CD4-positive, alpha-beta T cell treated with Interleukin-17A for 4 hours (primary cell): ENCODE measurements at places on chromosomes 3 and 15.

DNA sequence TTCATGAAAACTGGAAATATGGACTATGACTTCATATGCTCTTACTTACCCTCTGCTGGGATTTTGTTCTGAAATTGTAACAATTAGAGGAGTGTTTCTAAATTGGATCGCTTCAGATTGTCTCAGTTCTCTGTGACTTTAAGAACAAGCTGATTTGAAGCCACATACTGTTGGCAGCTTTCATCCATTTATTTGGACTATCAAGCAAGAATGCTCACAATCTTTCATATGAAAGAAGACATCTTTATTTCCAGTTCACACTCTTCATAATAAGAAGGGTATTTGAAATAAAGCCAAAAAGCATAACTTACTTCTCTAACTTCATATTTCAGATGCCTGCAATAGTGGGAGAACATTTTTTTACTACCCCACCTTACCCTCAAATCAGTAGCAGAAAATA is 491.6 kb upstream of the TPRG1 start:
- no peak for DNase-seq

DNA sequence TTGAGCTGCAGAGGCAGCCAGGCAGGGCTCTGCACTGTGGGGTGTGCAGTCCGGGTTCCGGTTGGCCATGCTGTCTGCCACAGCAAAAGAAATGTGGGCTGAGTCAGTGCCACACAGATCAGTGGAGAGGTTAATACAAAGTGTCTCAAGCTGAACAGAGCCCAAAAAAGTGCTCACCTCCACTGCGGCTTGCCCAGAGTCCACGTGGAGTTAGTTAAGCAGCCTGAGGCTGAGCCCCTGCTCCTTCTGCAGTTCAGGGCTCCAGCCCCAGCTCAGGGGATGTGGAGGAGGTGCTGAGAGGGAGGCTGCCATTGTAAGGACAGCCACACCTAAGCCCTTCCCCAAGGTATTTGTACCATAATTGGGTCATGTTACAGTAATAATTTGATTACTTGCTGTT is 85.3 kb downstream of the LRRK1 start:
- no peak for DNase-seq

DNA sequence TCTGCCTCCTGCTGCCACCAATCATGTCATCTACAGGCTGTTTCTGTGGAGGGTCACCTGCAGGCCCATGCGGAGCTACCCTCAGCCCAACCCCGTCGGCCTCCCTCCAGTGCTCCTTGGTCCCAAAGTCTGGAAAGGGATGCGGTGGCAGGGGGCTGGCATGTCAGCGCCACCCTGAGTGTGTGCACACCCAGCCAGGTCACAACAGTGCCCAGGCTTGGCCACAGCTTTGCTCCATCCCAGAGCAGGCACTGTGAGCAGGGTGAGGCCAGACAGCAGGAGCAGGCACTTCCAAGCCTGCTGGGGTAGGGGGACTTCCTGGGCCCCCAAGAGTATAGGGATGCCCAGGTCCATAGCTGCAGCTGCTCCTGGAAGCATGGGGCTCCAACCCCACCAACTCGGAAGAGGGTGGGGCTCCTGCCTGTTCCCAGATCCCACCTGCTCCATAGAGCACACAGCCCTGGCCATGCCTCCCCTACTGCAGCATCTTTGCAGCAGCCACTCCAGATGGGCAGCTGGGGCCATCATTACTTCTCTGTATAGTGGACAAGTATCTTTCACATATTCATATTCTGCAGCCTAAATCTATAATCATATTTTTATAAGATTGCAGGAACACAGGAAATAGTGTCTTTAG is 109.3 kb downstream of the CBLB start:
- DNase-seq, result no peak

DNA sequence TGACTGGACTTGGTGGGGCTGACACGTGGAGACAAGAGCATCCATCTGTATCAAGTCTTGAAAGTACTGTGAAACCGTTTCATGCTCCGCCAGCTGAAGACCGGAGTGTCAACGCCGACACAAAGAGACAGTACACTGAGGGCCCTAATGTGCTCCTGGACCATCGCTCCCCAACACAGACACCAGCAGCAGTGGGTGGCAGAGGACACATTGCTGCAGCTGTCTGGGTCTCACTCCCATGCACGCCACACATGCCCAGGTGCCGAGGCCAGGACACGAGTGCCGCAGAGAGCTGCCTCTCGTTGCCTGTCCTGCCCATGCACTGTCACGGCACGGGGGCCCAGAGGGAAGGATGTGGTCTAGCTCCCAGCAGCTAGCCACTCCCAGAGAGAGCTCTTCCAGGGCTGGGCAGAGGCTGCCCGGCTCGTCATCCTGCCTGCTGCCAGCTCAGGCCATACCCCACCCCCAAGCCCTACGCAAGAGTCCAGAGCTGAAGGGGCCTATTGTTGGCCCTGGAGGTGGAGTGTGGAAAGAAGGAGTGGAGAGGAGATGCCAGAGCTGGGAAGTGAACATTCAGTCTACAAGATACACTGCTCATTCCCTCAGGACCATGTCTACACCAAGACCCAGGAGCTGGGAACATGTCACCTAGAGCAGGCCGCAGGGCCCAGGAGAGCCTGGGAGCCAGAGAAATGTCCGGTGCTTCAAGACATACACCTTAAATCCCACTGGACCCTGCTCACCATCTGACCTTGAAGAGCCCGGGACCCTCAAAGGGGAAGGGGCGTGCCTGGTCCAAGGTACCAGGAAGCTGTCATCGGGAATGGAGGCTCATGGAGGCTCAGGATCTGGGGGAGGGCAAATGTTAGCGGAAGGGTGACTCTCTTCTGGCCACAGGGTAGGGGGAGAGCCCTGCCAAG is 7.7 kb downstream of the TNK2 start:
- DNase-seq, result peak; percentile 64

GRCh38 chr3:170482199-170482598 is 63.5 kb downstream of the CLDN11 start:
- no peak for DNase-seq

- DNase-seq, result no peak
Observed at GRCh38 chr3:15116032-15116669, 17.2 kb upstream of the RBSN start.

DNA sequence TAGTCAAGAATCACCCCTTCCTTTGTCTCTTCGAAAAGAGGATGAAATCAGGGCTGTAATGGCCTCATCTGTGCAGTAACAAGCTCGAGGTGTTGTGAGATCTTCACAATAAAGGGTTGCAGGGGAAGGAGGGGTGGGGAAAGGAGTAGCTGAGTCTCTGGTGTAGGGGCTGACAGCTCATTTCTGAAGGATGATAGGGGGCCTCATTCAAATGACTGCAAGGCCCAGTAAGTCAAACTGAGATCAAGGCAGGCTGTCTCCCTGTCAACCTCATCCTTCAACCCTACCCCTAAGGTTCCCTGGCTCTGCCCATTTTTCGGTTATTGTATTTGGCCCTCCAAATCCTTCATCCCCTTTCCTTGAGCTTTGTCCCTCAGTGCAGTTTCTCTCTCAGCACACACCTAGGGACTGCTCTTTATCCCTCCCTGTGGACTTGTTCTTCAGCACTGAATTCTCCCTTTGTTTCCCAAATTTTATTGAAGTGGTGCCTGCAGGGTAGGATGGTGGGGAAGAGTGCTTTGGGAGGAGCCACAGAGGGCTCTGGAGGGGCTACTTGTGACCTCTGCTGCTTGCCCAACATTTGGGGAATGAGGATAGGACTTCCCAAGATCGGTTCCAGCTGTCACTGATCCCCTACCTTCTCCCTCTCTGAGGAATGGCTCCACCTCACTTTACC is 38.1 kb downstream of the ZNF589 start:
- DNase-seq, result no peak

- no peak for DNase-seq
Observed at GRCh38 chr3:78101384-78101783, 1061.5 kb downstream of the ROBO2 start.

DNA sequence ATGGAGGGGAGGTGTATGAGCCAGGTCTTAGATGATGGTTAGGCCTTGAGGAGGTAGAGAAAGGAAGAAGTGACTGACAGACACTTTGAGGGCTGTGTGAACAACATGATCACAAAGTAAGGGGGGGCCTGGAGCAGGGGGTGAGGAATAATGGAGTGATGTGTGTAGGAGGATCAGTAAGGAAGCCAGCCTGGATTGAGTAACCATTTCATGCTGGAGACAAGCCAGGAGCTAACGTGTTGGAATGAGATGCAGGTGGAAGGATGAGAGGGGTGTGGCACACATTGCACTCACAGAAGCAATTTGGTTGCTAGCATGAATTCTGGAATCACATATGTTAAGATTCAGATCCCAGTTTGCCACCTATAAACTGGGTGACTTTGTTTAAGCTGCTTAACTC is 65.5 kb downstream of the BBX start:
- DNase-seq, result no peak

DNA sequence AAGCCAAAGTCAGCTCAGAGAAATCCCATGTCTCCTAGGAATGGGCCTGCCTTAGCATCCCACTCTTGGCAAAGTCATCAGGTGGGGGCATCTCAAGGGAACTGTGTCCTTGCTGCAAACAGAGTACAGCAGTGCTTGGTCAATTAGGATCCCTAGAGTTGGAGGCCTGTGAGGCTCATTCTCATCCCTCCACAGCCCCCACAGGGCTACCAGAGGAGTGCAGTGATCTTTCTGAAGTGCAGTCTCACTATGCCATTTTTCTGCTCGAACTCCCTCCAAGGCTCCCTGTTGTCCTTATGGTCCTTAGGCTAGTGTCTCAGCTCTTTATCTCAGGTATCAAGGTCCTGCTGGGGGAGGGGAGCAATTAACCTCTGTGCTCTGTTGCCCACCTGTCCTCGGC is 31.1 kb downstream of the TMEM40 start:
- DNase-seq, result no peak

DNA sequence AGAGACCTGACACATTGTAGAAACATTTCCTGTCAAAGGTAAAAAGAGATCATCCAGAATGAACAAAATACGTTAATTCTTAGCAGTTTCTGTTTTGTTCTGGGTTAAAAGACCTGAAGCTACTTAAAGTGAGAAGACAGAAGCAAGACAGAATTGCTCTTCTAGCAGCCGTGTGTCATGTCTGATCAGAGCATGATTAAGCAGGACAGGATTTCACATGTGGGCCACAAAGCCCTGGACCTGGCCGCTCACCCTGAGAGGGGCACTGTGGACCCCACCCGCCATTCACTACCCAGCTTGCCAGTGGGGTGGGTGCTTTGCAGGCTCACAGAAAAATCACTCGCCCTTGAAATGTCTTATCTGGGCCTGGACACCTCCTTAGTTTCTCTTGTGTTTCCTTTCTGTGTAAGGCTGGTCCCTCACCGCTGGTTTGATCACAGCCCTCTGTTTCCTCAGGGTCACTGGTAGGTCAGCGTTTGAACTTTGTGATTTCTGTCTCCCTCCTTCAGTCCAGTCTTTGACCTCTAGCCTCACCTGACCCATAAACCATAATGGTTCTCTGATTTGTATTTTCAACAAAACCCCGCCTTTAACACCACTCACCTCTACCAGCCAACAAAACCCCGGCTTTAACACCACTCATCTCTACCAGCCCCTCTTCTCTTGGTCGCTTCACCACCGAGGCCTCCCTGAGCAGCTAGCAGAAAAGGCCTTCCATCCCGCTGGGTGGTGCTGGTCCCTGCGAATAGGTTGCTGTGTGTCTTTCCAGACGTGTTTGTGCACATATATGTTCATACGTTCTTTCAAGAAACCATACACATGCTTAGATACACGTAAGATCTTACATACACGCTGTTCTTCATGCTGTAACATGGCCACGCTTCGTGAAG is 185.0 kb downstream of the OR4M2 start:
- peak; percentile 18 for DNase-seq

GRCh38 chr3:24494618-24495325 is at the start of gene THRB:
THRB (minus strand) TSS chr3:24494850.
- DNase-seq, result no peak

- no peak for DNase-seq
Observed at GRCh38 chr3:18778094-18778493, 353.0 kb upstream of the SATB1 start.

DNA sequence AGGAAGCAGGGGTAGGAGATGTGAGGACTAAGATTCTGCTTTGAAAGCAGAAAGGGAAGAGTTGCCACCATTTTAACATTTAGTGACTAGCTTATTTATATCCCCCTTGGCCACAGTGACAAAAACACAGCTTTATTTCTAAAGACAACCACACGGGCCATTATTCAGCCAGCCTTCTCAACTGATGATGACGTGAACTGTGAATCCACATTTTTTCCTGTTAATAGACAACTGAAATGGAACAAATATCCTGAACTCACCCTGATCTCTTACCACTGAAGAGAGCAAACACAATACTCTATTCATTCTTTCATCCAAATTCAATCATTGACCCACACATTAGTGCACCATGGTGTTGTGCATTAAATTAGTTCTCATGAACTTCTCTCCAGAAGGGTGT is 145.1 kb downstream of the TNIK start:
- DNase-seq, result no peak

- peak; percentile 21 for DNase-seq
Observed at GRCh38 chr3:194536871-194537637, 50.3 kb upstream of the ATP13A3 start.

- no peak for DNase-seq
Observed at GRCh38 chr3:13021141-13022114, 51.8 kb downstream of the IQSEC1 start.

- DNase-seq, result no peak
Observed at GRCh38 chr15:65060641-65061397, 7.0 kb downstream of the RASL12 start.

- DNase-seq, result no peak
Observed at GRCh38 chr15:71511796-71512681, 298.3 kb upstream of the NR2E3 start.
